ENCODE measurements at places on chromosomes 1 and 21.

DNA sequence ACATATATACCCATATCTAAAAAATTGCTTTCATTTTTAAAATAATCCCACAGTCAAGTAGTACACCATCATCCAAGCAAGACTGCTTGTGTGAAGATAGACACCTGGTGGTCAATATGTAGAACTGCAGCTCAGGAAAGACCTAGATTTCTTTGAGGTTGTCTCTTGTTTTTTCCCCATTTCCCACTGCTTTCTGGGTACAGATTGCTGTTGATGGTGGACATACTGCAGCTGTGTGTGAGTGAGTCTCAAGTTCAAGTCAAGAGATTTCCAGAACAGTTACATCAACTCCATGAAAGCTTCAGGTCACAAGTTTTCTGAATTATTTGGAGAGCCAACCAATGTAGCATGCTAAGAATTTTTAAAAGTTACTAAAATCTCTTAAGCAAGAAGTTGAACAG lies 306.4 kb downstream of the DUSP10 start:
- DNase-seq: no peak

GRCh38 chr1:191662746-191663145 lies 495.5 kb upstream of the RGS18 start:
- DNase-seq: no peak

- peak; percentile 86 for DNase-seq
Observed at GRCh38 chr1:180502361-180503279, at the start of gene ACBD6. Gene ACBD6, minus strand, starts transcription at chr1:180502577. Its CDS starts 311 bp downstream, at chr1:180502266.

DNA sequence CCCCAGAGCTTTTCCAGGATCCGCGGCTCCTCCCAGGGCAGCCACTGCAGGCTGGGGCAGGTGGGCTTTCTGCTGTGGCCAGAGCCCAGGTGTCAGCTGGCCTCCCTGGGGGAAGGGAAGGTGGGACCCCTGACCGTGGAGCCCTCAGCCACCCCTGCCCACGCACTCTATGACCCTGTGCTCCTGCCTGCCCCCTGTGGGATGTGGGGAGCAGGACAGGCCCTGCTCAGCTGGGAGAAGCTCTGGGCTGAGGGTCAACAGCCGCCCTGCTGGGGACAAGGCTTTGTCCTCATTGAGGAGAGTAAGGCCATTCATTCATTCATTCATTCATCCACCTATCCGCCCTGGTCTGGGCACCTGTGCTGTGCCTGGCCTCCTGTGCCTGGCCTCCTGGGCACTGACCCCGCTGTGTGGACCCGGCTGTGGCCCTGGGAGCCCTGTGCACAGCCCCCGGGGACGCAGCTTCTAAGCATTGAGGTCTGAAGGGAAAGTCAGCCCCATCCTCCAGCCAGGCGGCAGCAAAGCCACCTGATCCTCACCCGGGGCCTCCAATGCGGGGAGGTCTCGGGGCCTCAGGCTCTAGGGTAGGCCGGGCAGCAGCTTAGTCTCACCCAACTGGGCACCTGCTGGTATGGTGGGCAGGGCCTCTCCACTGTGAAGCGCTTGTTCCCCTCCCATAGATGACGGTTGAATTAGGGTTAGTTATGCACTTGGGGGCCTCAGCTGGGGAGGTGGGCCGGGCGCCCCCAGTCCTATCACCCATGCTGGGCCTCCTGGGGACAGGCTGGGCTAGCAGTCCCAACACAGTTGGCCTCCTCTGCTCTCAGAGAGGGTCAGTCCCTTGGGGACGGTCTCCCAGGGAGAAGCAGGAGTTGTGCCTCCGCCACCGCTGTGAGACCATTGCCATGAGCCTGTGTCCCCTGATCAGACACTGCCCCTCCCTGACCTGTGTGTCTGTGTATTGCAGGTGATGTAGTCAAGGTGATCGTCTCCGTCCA lies 6.0 kb downstream of the TNFRSF14 start:
- no peak for DNase-seq

DNA sequence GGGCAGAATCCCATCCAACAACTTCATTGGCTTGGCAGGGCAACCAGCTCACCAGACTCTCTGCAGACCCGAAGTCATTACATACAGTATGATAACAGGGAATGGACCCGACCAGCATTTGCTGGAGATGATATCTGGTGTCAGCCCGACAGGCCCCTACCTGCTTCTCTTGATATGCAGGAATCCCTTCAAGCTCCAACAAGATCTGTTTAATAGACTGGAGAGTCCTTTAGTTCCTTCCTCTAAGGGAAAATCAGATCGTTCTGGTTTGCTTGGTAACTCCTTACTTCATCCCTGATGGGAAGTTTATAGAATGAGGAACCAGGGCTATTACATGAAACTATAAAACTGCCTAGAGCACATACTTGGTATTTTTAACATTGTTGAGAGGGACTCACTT lies 61.2 kb downstream of the EDARADD start:
- DNase-seq: no peak

DNA sequence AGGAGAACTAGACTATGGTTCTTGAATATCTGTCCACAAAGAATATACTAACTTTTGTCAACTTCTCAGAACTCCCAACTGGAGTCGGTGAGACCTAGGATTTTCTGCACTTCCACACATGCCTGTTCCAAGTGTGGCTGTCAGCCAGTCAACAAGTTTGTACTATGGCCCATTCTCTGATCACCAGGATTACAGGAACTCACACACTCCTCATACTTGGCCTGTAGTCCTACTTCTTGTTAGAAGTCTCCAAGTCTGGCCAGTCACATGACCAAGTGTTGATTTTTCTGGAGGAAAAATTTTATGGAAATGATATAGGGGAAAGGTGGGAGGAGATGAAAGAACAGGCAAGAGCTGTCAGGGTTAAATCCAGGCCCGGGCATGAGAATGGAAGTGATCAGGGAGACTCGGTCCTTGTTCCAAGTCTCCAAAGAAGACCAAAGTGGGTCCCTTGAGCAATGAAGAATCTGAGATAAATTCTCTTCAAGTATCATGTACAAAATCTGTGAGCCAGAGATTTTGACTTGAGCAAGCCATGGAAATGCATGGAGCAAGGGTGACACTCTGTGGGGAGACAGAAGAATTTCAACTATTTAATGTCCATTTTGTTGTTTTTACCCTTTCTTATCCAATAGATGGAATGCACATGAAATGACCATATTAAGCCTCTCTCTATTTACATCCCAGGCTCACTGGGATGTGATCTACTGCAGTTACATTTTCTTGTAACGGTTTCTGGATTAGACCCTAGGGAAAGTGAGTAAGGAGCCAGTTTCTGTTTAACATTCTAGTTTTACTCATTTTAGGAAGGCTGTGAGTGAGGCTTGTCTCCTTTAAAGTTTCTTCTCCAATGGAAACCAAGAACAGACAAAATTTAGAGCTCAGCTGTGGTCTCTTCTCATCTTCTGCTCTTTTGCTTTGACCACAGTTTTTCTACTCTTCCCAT lies 320.9 kb downstream of the ASTN1 start:
- DNase-seq: peak; percentile 35

DNA sequence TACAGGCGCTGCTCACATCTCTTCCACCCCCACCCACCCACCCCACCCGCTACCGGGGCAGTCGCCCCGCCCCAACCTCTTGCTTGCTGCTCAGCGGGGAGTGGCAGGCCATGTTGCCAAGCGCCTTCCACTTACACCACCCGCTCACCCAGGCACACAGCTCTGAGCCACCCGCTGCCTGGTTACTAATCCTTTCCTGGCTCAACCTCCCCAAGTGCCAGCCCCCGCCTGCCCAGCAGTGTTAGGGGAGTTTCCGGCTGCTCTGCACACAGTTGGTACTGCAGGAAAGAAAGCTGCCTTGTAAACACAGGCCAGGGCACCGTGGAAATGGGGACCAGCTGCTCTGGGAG lies 56.2 kb downstream of the LACTBL1 start:
- DNase-seq: no peak

GRCh38 chr1:29441916-29442668 lies 205.8 kb downstream of the PTPRU start:
- no peak for DNase-seq

DNA sequence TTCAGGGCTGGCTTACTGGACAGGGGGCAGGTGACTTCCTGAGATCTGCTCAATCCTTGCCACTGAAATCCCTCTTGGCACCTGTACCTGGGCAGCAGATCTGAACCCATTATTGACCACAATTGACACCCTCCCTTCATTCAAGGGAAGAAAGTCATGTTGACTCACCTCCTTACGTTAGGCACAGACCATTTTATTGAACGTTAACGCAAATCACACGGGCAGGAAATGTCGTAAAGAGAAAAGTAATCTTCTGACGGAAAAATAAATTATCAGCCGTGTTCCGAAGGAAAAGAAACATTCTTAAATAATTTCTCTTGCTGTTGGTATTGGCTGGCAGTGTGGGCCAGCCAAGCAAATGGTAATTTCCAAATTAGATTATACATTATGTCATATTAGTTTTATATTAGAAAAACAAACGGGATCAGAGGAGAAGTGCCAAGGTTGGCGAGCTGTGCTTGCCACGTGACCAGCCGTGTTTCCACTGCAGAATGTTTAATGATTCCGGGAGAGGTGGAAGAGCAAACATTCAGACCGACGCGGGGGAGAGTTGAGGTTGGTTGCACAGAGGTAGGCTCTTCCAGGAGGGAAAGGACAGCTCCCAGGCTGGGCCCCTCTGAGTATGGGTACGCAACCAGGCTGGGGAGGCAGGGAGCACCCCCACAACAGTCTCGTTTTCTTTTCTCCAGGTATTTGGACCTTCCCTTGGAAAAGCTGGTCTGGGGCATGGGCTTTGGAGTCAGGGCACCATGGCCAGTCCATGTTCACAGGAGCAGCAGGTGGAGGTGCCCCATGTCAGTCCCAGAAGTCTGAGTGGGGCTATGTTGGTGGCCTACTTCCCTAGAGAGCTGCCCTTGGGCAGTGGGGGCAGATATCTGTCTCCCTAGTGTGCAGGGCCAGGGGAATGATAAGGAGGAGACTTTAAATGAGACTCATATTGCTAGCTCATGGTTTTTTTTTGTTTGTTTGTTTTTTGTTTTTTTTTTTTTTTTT lies 121.1 kb downstream of the FOXD2 start:
- no peak for DNase-seq

GRCh38 chr1:247317702-247318101 lies 14.0 kb downstream of the ZNF496 start:
- no peak for DNase-seq

DNA sequence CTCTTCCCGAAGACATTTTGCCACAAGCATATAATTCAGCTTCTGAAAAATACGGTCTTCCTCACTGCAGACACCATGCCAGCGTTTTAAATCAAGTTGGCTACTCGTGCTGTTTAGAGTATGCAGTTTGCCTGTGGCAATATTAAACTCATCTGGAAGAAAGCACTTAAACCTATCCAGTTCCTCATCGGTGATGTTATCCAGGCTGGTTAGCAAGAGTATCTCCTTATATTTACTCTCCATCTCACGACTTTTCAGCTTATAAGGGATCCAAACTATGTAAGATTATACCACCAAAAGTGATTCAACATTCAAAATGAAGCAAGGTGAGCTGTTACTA lies 9.7 kb upstream of the IFI16 start:
- DNase-seq: no peak

- no peak for DNase-seq
Observed at GRCh38 chr1:154913273-154913672, 23.2 kb downstream of the PMVK start.

- DNase-seq: no peak
Observed at GRCh38 chr21:16072737-16073136, 343.0 kb downstream of the USP25 start.

DNA sequence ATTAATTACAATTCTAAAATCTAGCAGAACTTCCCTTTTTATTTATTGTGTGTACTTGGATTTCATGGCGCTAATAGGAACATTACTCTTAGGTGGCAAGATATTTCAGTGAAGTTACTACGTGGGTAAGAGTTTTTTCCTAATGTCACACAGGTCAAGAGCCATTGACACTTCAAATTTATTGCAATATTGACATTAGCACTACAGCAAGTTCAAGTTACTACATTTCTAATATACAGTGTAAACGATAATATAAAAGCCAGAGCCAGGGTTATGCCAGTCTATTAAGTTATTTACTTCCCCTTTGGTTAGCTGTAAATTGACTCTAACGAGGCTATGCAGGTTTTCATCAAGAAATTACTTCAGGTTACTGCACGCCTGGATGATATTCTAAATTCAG lies 29.7 kb downstream of the CHODL start:
- no peak for DNase-seq

GRCh38 chr1:42450061-42450460 lies 5.8 kb downstream of the ZMYND12 start:
- no peak for DNase-seq

GRCh38 chr21:45499970-45500577 lies 42.2 kb downstream of the SLC19A1 start:
- DNase-seq: no peak

- no peak for DNase-seq
Observed at GRCh38 chr21:29208044-29208681, 77.7 kb downstream of the MAP3K7CL start.

Measured in NCI-H1048 (cell line).